ENCODE measurements at places on chromosomes 16 and 17.
A peak's percentile ranks its signal among the peaks of the same experiment; 100 is the strongest.

DNA sequence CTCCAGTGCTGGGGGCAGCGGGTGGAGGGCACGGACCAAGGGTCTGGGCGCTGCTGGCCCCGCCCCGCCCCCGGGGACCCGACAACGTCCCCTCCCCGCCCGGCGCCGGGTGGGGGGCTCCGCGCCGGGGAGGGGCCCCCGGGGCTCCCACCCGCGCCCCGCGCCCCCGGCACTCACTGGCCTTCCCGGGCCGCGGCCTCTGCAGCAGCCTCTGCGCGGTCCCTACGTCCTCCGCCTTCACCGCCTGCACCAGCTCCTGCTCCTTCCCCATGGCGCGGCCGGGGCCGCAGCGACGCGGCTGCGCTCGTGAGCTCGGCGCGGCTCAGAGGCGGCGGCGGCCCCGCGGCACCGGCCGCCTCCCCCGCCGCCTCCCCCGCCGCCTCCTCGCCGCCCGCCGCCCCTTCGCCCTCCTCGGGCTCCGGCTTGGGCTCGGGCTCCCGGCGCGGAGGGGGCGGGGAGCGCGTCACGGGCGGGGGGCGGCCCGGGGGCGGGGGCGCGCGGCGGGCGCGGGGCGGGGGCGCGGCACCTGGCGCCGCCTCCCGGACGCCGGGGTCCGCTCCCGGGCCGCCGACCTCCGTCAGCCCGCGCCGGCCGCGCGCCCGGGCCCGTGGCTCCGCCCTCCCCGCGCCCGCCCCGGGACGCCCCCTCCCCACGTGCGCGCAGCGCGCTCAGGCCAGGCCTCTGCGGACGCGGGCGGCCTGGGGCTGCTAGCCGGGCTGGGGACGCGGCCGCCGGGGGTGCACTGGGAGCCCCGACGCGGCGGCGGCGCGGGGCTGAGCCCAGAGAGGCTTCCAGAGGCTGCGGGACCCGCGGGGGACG lies at the start of gene CASKIN1:
Gene CASKIN1, minus strand, starts transcription at position 444 of the 819 bp plus-strand sequence. Its CDS starts 173 bp downstream, at position 271.
- DNase-seq, result no peak

- no peak for DNase-seq
Observed at GRCh38 chr16:49876716-49877129, 20.8 kb upstream of the ZNF423 start.

DNA sequence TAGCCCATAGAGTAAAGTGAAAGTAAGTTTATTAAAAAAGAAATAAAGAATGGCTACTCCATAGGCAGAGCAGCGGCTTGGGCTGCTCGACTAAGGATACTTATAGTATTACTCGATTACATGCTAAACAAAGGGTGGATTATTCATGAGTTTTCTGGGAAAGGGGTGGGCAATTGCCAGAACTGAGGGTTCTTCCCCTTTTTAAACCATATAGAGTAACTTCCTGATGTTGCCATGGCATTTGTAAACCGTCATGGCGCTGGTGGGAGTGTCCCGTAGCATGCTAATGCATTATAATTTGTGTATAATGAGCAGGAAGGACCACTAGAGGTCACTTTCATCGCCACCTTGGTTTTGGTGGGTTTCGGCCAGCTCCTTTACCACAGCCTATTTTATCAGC lies 13.3 kb upstream of the GAS7 start:
- DNase-seq, result no peak

DNA sequence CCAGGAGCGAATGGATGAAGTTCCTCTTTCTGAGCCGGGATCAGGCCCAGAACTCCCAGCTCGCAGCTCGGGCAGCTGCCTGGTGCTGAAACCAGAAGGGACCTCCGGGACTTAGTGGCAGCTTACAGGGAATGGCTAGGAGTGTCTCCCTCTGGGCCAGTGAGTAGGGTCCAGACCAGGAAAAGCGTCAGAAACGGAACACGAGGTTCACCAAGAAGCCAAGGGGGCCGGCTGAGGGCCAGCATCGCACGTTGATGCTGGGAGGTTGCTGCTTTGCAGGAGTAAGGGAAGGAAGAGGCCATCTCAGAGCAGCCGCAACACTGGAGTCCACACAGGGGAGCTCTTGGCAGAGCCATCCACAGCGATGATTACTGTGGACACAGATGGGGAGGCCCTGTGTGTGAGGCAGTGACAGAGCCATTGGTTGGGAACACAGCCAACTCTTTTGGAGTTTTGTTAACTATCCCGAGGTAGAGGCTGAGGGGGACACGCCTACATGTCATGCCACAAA lies 74.0 kb upstream of the CREBBP start:
- no peak for DNase-seq

DNA sequence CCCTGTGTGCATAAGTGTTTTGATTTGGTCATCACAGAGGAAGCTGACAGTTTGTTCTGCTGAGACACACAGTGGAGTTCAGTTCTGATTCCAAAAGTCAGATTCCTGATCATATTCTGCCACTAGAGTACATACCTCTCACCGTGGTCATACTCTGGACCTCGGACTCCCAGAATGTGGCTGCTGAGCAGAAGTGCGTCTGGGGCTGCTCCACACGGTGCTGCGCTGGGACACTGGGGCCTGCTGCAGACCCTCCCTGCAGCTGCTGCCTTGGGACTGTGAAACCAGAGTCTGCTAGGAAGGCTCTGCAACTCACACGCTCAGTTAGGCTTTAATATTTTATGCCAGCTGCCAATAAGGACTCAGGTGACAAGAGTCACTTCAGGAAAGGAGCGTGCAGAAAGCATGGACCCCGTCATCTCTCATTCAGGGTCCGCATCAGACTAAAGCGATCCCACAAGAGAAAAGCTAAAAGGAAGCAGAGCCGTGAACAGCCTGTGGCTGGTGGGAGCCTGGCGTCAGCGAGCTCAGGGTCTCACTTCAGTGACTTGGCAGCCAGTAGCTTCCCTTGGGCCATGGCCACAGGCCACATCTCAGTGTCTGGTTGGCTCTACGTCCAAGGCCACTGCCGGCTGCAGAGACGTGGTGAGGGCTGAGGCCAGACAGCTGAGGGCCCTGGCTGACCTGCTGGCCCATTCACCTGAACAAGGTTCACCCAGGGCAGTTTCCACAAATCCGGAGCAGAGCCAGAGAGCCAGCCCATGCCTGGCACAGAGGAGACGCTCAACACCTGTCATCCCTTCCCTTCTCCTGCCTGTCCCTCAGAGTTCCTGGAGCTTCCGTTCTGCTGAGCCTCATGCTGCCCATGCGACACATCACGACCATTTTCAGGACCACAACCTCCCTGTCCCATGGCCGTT lies 24.7 kb upstream of the KIFC3 start:
- no peak for DNase-seq

- no peak for DNase-seq
Observed at GRCh38 chr16:48101069-48101674, 54.6 kb downstream of the ABCC12 start.

- DNase-seq, result no peak
Observed at GRCh38 chr16:50517450-50518252, 30.5 kb upstream of the NKD1 start.

- DNase-seq, result no peak
Observed at GRCh38 chr17:39082482-39082881, 69.0 kb downstream of the PLXDC1 start.

- DNase-seq, result no peak
Observed at GRCh38 chr17:1737531-1738291, 5.0 kb upstream of the SERPINF2 start.

- no peak for DNase-seq
Observed at GRCh38 chr16:12569061-12569460, 234.6 kb downstream of the CPPED1 start.

- DNase-seq, result peak; percentile 73
Observed at GRCh38 chr17:69733171-69734012, 318.9 kb downstream of the MAP2K6 start.

- DNase-seq, result no peak
Observed at GRCh38 chr17:56274491-56274890, 121.2 kb downstream of the ANKFN1 start.

GRCh38 chr17:9290226-9290613 lies 268.9 kb downstream of the NTN1 start:
- DNase-seq, result no peak

GRCh38 chr17:35900708-35901480 lies 20.7 kb upstream of the CCL5 start:
- DNase-seq, result no peak

DNA sequence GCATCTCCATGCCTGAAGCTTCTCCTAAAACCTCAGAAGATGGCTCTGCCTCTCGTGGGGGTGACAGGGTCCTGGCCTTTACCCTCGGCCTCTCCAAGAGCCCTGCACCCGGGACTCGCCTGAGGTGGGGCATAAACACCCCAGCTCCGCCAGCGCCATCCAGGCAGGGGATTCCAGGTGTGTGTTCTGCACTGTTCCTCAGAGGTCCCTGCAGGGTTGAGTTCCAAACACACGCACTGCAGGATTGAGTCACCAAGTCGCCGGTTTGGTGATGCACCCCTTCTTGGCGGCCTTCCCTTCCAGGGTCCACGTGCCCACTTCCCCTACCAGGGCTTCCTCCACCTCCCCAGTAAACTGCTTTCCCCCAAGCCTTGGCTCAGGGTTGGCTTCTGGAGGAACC lies 40.0 kb upstream of the RBFOX3 start:
- no peak for DNase-seq

- no peak for DNase-seq
Observed at GRCh38 chr17:45971698-45972141, 27.3 kb upstream of the STH start.

DNA sequence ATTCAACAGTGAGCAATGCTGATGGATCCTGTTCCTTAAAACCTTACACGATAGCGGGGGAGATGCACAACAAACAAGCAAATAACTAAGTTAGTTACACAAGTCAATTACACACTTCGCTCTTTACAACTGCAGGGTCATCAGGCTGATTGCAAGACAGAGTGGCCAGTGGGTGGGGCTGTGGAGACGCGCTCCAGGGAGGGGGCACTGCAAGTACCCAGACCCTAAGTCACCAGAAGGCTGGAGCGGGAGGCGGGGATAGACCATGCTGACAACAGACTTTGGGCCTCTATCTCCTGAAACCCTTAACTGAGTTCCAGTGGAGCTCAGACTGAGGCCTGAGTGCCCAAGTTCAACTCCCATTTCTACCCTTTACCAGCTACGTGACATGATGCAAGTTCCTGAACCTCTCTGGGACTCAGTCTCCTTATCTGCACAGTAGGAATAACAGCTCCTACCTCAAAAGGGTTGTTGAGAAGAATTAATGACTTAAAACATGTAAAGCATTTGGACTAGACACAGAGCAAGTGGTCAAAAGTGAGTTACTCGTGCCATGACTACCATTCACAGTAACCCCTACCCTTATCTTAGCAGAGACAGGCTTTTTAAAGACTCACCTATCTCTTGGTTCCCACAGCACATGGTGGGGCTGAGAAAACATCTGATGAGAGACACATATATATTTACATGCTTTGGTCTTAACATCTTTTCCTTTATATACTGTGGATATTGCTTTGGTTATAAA lies 10.4 kb downstream of the CPPED1 start:
- no peak for DNase-seq

DNA sequence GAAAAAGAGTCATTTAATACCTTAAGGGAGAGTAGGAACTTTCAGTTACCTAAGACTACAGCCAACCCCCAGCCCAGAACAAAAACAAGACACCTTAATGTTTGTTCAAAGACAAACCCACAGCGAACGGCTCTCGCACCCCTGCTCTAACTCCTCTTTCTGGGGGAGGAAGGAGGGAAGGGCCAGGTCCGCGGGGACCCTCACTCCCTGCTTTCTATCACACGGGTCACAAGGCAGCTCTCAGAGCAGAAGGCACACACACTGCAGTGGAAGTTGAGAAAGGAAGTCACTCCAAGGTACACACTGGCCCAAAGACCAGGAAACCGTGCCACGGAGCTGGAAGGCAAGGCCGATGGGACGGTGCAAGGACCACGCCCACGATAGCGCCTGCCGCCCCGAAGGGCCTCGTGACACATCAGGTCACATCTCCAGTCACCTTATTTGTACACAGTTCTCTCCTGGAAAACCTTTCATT lies 10.0 kb downstream of the LITAFD start:
- DNase-seq, result no peak

DNA sequence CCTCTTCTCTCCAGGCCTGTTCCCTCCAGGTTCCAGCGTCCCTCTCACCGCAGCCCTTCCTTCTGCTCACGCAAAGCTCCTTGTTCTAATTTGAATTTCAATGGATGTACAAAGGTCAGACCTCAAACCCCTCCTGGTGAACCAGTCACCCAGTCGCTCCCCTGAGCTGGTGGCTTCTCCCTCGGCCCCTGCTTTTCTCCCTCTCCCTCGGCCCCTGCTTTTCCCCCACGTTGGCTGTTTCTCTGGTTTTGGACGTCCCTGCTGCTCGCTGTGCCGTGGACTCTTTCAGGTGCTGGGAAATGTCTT lies 8.6 kb upstream of the MSLN start:
- no peak for DNase-seq

GRCh38 chr16:66387817-66388332 lies 21.4 kb downstream of the CDH5 start:
- no peak for DNase-seq

DNA sequence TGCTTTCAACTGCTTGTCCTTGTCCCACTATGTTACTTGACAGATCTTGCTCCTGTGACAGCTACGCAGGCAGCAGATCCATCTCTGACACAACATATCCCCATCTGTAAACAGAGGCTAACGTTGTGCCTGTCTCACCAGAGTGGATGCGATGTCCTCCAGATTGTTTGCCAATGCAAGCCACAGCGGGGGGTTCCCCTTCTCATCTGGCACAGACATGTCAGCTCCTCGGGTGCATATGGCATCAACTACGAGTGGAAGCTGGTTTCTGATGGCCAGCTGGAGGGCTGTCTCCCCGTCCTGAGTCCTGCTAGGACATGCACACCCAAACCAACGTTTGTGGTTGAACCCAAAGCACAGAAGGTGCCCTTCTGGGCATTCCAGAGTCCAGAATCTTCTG lies 39.0 kb downstream of the CYB5D2 start:
- no peak for DNase-seq

GRCh38 chr16:72050769-72051464 lies 3.4 kb upstream of the HP start:
- no peak for DNase-seq

GRCh38 chr16:87538594-87538993 lies 45.8 kb upstream of the ZCCHC14 start:
- DNase-seq, result no peak

All from foreskin melanocyte (primary cell).